ENCODE measurements at places on chromosomes 16 and 17.

DNA sequence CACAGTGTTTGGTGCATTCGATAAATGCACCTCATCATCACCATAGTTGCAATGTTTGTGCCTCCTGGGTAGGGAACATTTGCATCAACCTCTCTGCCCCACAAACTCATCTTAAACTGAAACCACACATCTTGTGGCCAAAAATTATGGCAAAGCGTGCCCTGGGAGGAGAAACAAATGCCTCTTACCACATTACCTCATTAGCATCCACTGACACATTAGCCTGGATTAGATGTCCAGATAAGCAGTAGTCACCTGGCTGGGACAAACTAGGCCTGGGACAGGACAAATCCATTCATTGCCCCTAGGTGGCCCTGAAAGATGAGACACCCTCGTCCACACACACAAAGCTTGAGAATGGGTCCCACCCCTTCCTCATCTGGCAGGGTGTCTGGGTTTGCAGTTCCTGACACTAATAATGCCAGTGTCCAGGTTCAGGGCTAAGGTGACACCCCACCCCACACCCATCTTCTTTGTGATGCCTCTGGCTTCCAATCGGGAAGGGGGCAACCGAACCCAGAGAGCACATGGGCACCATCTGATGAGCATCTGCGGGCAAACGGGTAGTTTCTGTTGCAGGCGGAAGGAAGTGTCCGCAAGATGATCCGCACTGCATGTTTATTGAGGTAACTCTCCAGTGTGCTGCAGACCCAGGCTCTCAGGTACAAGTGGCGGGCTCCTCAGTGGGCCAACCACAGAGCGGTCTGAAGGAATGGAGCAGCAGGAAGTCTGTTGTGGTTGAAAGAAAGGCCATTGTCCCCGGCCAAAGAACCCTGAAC lies 8.6 kb downstream of the XYLT1 start:
- DNase-seq: no peak

GRCh38 chr16:1244881-1245280 lies 4.4 kb downstream of the TPSAB1 start:
- DNase-seq: no peak

- DNase-seq: no peak
Measured at GRCh38 chr16:25426829-25427228, 169.2 kb upstream of the ZKSCAN2 start.

DNA sequence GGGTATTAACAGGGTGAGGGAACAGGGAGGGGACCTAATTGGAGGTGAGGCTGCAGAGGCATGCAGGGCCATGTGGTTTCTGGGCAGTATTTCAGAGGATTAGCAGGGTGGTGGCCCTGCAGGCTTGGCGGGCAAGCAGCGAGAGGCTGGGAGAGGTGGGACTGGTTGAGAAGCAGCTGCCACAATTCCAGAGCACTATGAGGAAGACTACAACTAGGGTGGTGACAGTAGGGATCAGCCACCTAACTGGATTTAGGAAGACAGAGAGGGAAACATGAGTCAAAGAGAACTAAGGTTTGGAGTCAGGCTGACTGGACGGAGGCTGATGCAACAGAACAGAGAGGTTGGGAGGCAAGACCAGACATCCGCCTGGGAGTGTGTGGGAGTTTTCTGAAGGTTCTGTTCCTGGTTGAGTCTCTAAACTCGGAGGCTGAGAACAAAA lies 12.3 kb downstream of the ALOXE3 start:
- no peak for DNase-seq

GRCh38 chr16:27729516-27730304 lies 179.8 kb downstream of the KATNIP start:
- no peak for DNase-seq
